Activated naive CD4-positive, alpha-beta T cell treated with anti-CD3 and anti-CD28 coated beads, Interleukin-2, amount 10 ng/mL, durations not matched to agents 7 days and 5 days (primary cell): ENCODE measurements at places on chromosomes 1 and 21.

DNA sequence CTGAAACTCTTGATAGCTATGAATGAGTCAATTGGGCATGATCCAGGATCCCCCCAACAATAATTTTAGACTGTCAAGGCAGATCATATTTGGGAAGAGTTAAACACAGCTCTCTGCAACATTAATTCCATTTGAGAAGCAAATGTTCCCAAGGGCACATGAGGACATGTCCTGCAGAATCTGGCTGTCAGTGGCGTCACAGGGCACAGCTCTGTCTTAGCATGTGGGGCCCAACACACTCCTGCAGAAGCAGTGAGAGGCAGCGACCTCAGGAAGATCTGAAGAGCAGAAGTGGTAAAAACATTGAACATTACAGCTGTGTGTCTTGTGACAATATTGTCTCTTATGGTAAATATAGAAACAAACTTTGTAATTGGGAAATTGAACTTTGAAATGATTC lies 197.1 kb upstream of the PBX1 start:
- DNase-seq, result no peak

GRCh38 chr1:93958726-93959100 lies 49.5 kb upstream of the GCLM start:
- DNase-seq, result no peak

GRCh38 chr21:41953831-41954653 lies at the start of gene C2CD2:
TSS of gene C2CD2 (minus strand) at chr21:41954018. CDS start at chr21:41953648, 370 bp downstream.
- peak; percentile 38 for DNase-seq

GRCh38 chr1:176560681-176561080 lies 97.7 kb downstream of the PAPPA2 start:
- no peak for DNase-seq

DNA sequence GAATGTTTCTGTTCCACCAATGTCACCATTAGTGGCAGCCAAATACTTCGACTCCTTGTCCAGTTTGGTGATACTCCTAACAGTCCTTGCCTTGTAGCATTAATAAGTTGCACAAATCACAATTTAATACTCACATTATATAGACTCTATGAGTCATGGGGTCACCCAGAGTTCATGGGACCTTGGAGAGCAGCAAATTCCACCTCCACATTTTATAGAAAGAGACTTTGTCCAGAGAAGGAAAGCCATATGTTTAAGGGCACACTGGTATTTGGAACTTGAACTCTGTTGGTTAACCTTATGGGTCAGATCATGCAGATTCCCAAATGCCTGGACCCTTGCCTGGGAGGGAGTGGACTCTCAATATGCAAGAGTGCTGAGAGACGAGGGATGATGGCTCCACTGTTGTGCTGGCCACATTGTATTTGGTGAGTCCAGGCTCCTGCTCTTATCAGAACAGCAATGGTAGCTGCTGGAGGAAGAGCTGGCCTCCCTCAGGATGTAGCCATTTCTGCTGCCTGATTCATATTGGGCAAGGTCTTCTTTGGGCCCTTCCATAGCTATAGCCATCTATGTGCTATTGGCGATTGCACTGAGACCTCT lies 30.6 kb downstream of the DNAJC6 start:
- no peak for DNase-seq

DNA sequence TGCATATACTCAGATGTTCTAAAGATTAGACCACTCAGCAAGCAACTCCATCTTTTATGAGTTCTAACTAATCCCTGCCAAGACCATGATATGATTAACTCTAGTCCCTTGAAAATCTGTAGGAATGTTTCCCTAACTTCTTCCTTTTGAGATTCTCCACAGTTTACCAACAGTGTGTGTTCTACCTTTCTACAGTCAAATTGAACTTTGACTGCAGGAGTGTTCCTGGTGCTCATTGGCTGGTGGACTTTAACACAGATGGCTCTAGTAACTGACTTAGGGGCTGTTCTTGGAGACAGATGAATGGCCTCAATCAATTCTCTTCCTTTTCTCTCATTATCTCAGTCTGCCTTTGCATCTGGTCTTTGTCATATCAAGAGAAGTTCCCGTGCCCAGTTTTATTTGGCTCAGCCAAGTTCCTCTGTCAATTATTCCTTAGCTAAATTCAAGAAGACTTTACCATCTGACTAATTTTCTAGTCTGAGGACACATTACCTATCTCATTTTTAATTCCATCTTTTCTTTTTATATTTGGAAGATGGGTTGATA lies 643.9 kb upstream of the CAMK1G start:
- DNase-seq, result no peak

DNA sequence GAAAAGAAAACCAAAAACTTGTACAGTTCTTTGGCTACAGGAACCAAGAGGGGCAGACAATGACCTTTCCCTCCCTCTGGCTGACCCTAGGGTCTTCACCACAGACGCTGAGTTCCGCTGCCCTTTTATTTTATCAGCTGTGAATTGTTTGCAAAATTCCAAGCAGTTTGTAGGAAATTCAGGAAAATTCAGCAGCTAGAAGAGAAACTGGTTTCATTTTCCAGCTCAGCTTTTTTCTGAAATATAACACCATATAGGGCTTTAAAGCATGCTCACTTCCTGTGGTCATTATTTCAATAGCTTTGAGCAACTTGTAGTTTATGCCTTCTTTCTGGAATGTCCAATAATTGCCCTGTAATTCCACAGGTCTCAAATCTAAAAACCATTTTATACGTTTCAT lies 5.5 kb upstream of the PIK3R3 start:
- no peak for DNase-seq

DNA sequence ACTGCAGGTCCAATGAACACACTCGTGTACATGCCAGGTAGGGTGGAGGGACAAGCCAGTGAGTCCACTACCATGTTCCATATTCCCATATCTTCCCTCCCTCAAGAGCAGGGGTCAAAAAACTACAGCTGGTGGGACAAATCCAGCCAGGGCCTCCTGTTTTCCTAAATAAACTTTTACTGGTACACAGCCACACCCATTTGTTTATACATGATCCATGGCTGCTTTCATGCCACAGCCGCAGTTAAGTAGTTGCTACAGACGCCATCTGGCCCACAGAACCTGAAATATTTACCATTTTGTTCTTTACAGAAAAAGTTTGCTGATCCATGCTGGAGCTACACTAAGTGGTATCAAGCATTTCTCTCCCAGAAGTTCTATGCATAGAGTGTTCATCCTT lies 42.4 kb downstream of the CASQ2 start:
- no peak for DNase-seq

GRCh38 chr1:915295-916172 lies 8.2 kb upstream of the SAMD11 start:
- DNase-seq, result peak; percentile 21

DNA sequence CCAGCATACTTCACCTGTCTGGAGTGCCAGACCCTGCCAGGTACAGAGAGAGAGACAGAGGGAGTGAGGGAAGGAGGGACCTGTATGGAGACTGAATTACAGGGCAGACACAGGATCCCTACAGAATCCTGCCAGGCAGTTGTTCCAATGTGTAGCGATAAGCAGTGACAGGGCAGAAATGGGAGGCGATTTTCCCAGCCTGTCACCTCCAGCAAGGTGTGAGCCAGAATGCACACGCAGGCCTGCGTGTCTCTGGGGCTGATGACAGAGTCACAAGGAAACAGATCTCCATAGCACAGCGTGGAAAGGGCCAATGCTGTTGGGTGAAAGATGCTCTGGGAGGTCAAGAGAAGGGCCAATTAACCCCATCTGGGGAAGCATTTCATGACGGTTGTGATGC lies 111.3 kb downstream of the HIVEP3 start:
- no peak for DNase-seq

- DNase-seq, result no peak
Observed at GRCh38 chr1:234579967-234580366, 30.0 kb downstream of the IRF2BP2 start.

DNA sequence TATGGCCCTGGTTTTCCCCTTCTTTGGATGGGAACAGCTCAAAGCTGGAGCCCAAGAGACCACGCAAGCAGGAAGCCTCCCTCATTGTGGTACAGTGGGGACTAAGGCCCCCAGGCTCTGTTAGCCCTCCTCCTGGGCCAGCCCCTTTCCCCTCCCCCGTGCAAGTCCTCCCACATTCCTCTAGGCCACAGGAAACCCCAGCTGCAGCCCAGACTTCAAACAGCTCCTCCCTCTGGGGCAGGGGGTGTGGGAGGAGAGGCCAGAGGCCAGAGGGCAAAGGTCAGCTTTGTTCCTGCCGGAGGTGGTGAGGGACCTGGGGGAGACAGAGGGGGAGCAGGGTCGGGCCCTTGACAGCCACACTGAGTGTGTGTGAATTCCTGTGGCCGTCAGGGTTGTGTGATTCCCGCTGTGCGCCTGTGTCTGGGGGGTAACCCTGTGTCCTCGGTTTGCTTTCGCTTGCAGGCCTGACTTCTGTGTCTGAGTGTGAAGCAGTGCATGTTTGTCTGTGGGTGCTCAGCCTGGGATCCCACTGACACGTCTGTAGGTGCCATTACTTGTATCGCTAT lies 3.4 kb upstream of the AHDC1 start:
- no peak for DNase-seq

GRCh38 chr1:15261155-15262002 lies 14.4 kb downstream of the FHAD1 start:
- peak; percentile 28 for DNase-seq

DNA sequence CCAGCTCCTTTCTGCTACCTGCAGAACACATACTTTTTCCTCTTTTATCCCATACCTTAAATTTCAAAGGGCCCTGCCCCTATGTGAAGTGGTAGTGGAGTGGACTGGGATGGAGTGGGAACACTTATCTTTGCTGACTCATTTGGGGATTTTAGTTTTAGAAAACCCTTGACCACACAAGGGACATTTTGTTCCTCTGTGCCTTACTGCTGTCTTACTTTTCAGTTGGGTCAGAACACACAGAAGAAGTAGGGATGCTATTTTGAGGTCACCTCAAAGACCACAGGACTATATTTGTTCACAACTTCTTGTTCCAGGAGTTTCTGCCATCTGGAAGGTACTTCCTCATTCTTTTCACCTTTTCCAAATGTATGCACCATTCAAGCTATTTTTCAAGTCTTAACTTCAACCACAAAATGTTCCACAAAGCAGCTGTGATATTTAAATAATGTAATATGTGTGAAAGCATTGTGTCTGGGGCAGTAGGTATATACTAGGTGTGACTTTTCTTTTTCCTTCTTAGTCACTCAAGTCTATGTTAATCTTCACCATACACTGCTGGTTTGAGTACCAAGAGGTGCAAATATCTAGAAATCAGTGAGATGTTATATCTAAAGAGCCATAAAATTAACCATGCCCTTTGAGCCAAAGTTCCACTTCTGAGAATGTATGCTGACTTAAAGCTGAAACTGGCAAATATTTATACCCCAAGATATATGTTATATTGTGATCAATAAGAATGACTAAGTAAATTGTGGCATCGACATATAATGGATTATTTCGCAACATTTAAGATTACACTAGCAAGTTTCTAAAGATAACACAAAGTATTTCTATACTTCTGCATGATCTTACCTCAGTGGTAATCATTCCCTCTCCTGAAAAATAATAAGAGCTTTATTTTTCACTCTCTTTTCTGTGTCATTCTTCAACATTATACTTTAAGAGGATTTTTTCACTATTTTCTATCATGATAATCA lies 308.5 kb downstream of the MRPL39 start:
- DNase-seq, result no peak

DNA sequence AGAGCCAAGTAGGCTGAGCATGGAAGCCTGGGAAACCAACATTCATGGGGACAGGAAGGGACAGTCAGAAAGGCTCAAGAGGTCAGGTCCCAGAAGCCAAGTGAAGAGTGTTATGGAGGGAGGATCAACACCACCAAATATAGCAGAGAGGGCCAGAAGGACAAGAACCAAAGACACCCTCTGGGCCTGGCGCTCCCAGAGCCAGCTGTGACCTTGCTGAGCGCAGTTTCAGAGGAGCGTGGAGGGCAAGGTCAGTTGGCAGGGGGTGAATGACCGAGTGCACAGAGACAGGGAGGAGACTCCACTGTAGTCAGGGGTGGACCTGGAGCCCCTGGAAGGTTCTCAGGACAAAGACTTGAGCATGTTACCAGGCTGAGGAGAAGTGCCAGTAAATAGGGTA lies 4.4 kb upstream of the ASCL5 start:
- DNase-seq, result no peak

- no peak for DNase-seq
Observed at GRCh38 chr21:44686000-44686781, 4.2 kb upstream of the KRTAP12-1 start.
